ENCODE measurements at places on chromosomes 7 and 10.

- no peak for DNase-seq
These were observed 83.5 kb upstream of the NPY start for GRCh38 chr7:24200407-24200966.

GRCh38 chr10:74799721-74800221 lies 26.6 kb upstream of the KAT6B start:
- no peak for DNase-seq

DNA sequence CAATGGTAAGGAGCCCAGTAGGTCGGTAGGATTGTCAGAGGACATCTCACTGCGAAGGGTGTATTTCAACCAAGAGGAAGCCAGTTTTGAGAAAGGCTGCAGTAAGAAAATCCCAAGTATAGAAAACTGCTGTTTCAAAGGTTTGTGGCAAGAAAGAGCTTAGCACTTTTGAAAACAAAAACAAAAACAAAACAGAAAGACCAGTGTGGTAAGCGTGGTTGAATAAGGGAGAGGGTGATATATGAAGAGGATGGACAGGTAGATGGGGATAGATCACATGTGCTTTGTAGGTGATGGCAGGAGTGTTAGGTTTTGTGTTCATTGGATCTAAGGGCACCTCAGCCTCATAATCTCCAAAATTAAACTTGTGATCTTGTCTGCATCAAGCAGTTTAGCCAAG lies 141.6 kb upstream of the WNT16 start:
- no peak for DNase-seq

- DNase-seq = no peak
These were observed 79.7 kb downstream of the VIPR2 start for GRCh38 chr7:159064816-159065510.

GRCh38 chr10:12332572-12333379 lies 16.6 kb upstream of the CAMK1D start:
- no peak for DNase-seq
